Breast epithelium (tissue), 4 donors: ENCODE measurements at places on chromosomes 5 and 9.

DNA sequence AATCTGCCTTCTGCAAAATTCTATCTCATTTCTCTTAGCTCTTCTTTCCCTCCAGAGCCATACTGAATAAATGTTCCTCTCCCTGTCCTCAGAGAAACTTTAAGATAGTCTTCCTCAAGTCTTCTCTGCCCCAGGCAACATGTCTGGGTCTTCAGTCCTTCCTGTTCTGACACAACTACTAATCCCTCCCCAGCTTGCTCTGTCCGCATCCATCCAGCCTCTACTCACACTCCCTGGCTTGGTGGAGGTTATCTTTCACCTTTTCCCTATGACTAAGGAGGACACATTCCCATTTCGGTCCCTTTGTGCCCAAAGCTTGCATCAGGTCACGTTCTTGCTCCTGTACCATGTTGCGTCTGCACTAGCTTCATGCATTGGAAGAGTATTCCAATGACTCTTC is 143.3 kb downstream of the TTLL11 start:
- DNase-seq: no peak

- DNase-seq: no peak
These were observed 683.1 kb downstream of the LRRC70 start for GRCh38 chr5:63261695-63262094.

DNA sequence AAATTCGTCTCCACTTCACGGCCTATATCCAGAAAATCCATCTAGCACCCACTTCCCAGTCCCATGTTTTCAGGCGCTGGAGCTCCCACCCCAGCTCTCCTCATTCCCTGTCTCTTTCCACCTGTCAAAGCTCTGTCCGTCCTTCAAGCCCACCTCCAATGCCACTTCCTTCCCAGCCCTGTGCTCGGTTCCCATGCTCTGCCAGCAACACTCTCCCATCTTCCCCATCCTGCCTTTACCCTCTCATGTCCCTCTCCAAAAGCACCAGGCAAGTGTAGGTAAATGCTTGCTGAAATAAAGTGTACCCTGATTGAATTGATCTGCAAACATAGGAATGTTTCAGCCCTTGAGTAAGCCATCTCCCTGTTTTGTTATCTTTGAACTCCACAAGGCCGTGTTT is 9.2 kb downstream of the DRD1 start:
- DNase-seq: no peak

- no peak for DNase-seq
These were observed 117.4 kb downstream of the SMARCA2 start for GRCh38 chr9:2132484-2133082.

DNA sequence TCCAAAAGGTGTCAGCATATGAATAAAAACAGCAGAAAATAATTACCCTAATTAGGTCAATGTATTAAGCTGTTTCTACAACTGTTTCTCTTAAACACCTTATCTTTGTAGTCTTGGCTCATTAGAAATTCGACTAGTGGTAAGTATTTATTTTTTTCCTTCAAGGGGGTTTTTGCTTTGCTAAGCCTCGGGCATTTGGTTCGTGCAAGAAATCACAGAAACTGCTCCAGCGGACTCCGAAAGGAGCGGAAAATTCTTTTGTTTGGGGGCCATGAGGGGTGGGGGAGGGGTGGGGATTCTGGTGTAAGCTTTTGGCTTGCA is 757 bp downstream of the ZBED3 start:
- DNase-seq: no peak

- DNase-seq: no peak
These were observed 138.6 kb downstream of the CAAP1 start for GRCh38 chr9:26753971-26754370.

DNA sequence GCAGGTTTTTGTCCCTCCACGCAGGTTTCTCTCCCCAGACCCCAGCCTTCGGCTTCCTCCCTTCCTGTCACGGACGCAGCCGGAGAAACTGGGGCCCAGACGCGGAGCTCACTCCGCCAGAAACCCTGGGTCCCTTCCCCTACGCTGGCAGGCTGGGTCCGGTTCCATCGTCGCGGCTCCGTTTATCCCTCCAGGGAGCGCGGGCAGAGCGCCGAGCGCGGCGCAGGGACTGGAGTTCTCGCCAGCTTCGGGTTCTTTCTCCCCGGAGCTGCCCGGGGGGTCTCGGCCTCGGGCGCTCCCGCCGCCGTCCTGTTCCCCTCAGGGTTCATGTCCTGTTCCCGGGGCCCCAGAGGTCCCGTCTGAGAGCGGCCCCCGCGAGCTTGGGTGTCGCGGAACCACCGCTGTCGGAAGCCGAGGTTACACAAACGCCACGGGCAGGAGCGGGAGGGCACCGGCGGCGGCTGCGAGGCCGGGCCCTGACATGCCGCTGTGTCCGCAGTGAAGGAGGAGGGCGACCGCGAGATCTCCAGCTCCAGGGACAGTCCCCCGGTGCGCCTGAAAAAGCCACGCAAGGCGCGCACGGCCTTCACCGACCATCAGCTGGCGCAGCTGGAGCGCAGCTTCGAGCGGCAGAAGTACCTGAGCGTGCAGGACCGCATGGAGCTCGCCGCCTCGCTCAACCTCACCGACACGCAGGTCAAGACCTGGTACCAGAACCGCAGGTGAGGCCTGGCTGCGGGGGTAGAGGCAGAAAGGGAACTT is 4.6 kb downstream of the BARHL1 start:
- no peak for DNase-seq

GRCh38 chr5:56566374-56567249 is 248.7 kb upstream of the MAP3K1 start:
- DNase-seq: no peak

GRCh38 chr5:109406719-109407118 is 3.1 kb downstream of the PJA2 start:
- no peak for DNase-seq

- no peak for DNase-seq
These were observed 719.2 kb upstream of the CTNND2 start for GRCh38 chr5:12623408-12623807.

GRCh38 chr5:147504535-147504934 is 5.3 kb downstream of the DPYSL3 start:
- no peak for DNase-seq

GRCh38 chr9:84207491-84207951 is 133.0 kb downstream of the SLC28A3 start:
- DNase-seq: no peak

DNA sequence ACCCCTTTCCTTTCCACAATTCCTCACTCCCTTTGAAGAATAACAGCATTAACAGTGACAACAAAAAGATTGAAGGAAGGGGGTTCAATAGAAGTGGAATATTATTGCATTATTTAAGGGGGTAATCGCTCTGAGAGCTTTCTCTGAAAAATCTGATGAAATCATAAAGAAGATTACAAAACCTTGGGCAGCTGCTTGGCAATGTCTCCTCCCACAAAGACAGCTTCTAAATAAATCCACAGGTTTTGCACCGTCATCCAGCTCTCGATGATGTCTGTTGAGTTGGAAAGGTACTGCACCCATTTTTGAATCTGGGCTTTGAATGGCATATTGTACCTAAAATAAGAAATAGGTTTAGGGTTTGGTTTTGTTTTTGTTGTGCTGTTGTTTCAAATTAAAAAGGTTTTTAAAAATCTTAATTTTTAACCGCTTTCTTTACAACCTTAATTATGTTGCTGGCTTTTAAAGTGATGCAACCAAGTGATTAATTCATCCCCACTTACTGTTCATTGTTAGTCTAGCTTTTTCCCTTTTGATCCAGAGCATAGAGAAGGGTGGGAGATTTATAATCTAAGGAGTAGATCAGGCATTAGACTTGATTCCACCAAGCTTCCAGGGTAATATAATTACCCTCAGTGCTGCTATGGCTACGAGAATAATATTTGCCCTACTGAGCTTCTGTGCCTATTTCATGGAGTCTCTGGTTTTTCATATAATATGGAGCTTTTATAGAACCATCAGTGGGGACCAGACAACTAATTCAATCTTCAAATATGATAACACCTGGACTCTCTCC is 85.0 kb downstream of the DNAH5 start:
- DNase-seq: no peak

DNA sequence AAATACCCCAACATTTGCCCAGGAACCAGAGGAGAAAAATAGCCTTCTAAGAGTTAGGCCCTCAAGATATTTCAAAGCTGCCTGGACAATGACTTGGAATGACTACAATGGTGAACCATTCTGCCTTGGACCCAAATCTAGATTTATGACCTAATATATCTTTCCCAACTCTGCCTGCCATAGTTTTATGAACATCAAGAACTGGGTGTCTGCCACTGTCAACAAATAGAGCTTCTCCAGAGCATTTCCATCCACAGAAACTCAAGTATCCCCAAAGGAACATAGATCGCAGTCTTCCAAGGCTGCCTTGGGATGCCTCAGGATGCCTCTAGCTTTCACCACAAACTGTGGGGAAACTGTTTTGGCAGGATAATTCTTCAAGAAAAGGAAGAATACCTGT is 48.2 kb upstream of the NFIB start:
- no peak for DNase-seq

DNA sequence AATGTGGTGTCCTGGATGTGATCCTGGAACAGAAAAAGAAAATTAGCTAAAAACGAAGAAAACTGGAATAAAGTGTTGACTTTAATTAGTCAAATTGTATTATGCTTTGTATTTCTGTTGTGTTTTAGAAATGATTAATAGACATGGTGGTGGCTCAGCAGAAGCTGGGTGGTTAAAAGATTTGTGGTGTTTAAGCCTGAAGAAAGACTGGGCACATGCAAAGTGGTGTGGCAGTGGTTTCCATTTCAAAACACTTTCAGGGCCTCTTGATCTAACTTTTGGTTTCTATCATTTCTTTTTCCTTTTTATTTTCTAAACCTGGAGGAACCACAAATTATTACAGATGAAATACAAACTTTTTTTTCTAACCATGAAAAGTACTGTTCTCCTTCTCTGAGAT is 44.1 kb downstream of the ADGRV1 start:
- DNase-seq: no peak

DNA sequence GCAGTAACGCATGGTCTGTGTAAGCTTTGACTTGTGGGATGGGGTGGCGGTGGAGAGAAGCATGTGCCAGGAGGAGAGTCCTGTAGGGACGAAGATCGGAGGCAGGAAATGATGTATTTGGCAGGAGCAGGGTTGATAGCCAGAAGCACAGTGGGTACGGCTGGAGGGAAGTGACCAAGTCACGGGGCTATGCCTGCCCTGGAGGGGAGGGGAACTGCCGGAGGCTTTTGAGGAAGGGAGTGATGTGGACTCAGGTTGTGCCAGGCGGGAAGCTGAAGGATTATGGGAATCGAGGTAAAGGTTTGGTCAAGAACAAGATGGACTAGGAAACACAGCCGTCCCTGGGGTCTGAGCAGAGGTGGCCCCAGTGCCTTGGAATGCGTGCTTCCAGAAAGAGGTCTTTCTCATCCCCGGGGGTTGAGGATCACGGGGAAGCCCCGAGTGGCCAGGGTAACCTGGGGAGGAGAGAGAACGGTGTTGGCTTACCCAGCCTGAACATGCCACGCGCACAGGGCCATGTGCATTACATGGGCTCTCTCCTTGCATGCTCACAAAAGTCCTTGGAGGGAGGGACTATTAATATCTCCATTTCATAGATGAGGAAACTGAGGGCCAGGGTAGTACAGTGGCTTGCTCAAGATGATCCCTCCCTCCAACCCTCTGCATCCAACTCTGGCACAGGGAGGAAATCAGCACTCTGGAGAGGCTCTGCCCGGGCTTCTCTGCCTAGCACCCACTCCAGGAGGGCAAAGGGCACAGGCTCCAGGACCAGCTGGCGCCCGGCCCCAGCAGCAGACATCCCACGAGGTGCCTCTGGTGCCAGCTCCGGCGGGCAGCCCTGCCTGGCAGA is 253.8 kb downstream of the PBX3 start:
- DNase-seq: no peak

DNA sequence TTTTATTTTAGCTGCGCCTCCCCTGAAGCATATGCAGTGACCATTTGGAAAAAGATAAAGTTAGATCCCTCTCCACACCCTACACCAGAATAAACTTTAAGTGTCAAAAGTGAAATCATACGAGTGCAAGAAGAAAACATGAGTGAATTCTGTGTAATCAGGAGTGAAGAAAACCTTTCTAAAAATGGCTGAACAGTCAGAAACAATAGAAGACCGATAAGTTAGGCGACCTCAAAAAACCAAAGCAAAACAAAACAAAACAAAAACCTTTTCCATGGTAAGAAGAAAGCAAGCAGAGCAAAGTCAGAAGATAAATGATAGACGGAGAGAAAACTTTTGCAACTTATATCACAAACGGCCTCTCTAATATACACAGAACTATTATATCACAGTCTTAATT is 16.6 kb upstream of the TSC1 start:
- DNase-seq: no peak

- DNase-seq: no peak
These were observed 116.8 kb upstream of the COX7C start for GRCh38 chr5:86500947-86501346.

GRCh38 chr9:93996863-93997262 is 41.7 kb upstream of the BARX1 start:
- no peak for DNase-seq

DNA sequence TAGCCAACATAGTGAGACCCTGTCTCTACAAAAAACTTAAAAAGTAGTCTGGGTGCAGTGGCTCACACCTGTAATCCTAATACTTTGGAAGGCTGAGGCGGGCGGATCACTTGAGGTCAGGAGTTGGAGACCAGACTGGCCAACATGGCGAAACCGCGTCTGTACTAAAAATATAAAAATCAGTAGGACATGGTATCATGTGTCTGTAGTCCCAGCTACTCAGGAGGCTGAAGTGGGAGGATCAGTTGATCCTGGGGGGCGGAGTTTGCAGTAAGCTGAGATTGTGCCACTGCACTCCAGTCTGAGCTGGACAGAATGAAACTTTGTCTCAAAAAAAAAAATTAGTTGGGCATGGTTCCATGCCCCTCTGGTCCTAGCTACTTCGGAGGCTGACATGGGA is 57.9 kb upstream of the MIER3 start:
- no peak for DNase-seq

DNA sequence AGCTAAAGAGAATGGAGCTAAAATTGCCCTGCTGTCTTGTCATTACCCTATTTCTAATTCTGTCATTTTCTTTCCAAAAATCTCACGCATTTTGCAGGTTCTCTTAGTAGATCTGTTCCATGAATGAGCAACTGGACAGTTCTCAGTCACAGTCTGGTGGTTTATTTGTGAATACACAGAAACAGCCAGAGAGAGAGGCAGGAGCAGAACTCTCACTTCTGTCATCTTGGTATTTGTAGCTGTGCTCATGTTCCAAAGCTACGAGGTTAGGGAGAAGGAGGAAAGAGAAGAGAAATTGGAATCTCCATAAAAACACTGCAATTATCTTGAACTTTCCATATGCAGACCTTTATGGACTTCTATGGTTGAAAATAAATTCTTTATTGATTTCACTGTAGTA is 118.0 kb upstream of the OR13F1 start:
- DNase-seq: no peak
